ENCODE measurements at places on chromosomes 1 and 21.

- peak; percentile 83 for DNase-seq
These were observed 4.2 kb upstream of the DYRK3 start for GRCh38 chr1:206631085-206631509.

GRCh38 chr1:205499789-205500188 is 4.7 kb upstream of the CDK18 start:
- no peak for DNase-seq

DNA sequence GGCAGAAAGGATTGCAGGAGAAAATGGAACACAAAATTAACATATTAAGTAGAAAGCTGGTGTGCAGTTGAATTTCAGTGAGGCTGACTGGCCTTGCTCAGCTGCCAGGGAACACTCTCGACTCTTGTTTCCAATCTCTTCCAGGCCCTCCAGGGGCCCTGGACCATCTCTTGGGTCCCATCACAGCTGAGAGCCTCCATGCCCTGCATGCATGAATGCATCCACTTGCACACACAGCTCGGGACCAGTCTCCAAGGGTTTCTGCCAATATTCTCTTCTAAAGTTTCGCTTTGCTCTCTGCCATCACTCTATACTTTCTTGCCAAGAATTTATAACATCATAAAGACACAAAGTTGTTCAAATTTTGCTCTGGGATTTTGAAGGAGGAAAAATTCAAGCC is 200.3 kb downstream of the DSCAM start:
- no peak for DNase-seq

- no peak for DNase-seq
These were observed 2.8 kb downstream of the SELL start for GRCh38 chr1:169708647-169709046.

GRCh38 chr1:180610556-180611015 is 21.2 kb upstream of the XPR1 start:
- DNase-seq = no peak

GRCh38 chr21:18030248-18030647 is 211.1 kb upstream of the C21orf91 start:
- DNase-seq = no peak

DNA sequence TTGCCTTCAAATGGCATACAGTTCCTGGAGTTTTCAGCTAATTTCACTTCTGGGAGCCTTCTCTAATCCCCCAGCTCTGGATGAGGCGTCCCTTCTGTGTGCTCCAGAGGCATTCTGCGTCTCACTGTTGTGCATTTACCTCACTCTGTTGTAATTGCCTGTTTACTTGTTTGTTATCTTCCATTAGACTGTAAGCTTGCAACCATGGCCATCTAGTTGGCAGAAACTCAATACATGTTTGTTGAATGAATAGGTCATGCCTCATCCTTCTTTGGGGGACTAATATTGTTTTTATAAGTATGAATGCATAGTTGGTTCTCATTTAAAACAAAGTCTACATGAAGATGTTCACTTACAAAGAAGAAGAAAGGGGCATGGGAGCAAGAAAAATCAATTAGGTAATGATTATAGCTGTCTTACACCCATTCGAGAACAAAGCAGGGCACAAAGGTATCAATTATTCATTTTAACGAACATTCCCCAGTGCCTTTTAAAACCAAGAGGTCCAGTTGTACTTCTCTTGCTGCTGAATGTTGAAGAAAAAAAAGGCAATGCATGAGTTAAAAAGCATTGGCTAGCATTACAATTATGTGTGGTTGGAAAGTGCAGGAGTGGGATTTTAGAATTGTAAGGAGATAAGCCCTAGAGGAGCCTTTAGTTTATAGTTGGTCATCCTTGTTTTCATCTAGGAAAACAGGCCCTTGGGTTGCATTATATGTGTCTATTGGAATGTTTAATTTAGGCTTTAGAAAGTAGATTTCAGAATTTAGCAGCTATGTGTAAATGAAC is 6.0 kb downstream of the RGL1 start:
- DNase-seq = no peak

DNA sequence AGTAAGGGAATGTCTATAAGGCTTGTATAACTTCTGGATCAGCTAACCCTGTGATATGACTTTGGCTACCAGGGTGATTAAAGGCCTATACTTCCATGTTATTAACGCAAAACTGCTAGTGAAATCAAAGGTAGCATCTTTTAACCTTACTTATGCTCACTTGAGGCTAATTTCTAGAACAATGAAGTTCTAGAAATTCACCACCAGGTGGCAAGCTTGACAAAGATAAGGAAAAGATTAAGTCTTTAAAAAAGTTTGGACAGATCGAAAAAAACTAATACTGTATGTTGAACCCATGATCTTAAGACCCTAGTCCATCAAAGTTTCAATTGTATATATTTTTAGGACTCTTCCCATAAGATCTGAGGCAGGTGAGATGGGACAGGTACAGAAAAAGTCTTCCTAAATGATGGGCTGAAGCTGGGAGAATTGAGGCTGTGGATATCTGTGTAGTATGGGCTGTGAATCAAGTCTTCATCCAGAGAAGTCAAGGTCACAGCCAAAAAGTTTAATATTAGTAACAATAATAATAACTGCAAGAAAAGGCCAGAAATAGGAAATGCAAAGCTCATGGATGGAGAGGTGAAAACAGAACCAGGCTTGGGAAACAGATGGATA is 18.8 kb downstream of the KYAT3 start:
- DNase-seq = peak; percentile 36
